ENCODE measurements at places on chromosomes 12 and 14. TPM values are rescaled to one million over a fixed set of nuclear protein-coding genes. Genes with fewer than 3 reads are reported as not detected.

- DNase-seq = no peak
Observed at GRCh38 chr14:91872011-91872501, 4.7 kb upstream of the TC2N start.

DNA sequence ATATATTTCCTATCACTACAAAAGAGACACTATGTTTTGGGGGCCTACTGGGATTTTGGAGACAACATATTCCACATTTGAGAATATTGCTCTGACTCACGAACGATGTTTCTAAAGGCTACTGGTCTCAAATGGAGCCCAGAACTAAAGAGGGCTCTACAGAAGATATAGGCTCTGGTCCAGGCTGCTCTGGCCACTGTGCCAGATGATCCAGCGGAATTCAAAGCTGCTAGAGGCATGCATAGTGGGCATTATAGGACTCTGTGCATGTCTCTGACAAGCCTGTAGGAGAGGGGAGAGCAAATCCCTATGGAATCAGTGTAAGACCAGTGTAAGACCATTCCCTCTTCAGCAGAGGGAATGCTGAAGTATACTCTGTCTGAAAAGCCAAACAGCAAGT lies 4.1 kb downstream of the TAS2R30 start:
- DNase-seq = no peak

- no peak for DNase-seq
Observed at GRCh38 chr14:62156052-62156451, 393.8 kb downstream of the SNAPC1 start.

The AQP6 gene
- total RNA-seq = not detected

- DNase-seq = no peak
Observed at GRCh38 chr12:6469092-6469491, 1.4 kb downstream of the VAMP1 start.

DNA sequence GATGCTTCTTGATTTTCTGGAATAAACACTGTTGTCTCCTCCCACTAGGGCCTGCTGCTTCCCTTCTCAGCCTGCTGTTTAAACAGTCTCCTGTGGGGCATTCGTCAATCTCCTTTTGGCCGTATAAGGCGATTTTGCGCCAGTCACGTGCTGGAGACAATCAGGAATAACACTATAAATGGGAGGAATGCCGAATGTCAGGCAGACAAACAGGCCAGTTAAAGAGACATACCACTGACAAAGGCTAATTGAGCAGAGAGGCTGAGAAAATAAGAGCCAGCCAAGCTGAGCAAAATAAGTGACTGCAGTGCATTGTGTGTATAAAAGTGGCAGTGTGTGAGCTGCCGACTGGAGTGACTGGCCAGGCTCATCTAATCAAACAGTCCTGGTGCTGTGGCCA lies 23.3 kb downstream of the DMAC2L start:
- DNase-seq = no peak

- no peak for DNase-seq
Observed at GRCh38 chr14:101351769-101352168, 209.5 kb upstream of the DIO3 start.

GRCh38 chr12:53200458-53201176 lies 6.4 kb downstream of the ITGB7 start:
- DNase-seq = no peak

DNA sequence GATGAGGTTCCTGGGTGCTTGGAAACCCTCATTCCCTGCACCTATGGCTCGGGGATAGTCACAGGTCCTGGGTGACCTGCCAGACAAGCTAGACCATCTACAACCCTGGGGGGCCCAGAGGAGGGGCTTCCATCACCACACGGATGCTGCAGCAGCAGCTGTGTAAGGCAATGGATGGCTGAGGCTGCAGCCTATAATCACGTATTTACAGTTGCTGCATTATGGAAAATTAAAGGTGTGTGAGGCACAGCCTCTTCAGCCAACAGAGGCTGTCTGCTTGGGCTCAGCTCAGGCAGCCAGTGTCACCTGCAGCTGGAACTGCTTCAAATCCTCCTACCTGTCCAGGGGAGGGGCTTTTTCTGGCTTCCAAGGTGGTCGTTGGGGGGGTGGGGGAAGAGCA lies 268.1 kb downstream of the CACNA1C start:
- no peak for DNase-seq
